Skin of body (tissue), 3 donors: ENCODE measurements at places on chromosomes 2 and 18.

DNA sequence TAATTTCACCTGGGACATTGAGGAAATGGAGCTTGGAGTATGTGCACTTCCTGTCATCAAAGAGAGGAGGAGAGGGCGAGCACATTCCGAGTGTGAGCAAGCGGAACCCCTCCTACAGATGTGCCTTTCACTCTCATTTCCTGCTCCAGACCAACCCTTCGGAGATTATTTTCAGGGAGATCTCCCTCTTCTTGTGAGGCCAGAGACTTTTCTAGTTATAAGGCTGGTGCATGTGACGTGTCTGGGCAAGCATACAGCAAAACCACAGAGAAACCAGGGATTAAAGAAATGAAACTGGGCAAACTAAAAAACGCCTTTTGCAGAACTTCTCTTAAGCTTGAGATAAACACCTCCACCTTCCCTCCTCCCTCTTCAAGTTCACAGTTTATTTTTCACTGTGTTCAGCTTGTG is 409.2 kb upstream of the TCF4 start:
- DNase-seq = no peak

DNA sequence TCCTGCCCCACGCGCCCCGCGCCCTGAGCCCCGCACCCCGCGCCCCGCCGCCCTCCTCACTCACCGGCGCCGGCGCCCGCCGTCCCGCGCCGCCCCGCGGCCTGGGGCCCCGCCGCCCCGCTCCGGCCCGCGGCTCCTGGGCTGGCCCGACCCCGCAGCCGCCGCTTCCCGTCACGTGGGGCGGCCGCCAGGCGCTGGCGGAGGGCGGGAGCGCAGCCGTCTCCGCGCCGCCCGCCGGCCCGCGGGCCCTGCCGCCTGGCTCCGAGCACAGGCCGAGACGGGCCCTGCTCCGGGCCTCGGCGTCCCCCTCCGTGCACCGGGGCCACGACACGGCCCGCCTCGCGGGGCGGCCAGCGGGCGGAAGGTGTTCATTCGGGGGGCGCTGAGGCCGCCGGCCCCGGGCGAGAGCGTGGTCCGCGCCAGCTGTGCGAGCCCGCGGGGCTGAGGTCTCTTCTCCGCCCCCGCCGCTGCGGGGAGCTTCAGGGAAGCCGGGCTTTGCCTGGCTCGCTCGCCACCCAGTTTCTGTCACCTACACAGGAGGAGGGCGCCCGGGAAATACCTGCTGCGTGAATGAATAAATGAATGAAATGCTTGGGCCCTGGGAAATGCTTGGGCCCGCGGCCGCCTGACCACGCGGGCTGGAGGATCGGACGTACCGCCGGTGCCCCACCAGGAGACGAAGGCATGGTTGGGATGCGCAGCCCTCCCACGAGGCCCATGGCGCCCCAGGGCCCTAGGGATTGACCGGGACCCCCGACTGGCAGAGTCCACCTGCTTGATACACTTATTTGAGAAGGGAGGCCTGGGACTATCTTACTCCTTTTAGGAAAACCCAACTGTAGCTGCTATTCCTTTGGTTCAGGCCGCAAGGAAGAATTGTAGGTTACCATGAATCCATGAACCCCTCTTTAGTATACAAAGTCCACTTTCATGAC is at the start of gene TGFBRAP1:
TSS of gene TGFBRAP1 (minus strand) at position 175 of the 935 bp plus-strand sequence. CDS start 21,434 bp downstream, outside the sequence.
- no peak for DNase-seq

GRCh38 chr2:237629739-237630138 is 2.4 kb downstream of the LRRFIP1 start:
- no peak for DNase-seq

DNA sequence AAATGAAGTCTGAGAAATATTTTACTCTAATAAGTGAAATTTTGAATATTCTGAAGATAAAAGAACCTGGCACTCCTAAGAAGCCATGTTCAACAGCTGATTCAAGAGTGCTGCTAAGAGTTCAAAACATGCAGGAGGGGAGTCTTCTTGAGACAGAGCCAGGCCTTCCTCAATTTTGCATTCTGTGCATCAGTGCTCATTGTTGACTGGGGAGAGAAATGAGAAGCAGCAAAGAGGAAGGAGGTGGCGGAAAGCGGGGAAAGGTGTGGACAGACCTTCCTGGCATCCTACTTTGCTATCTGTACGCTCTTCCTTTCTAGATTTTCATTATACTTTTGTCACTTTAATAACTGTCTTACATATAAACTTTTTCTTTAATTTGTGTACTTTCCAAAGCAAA is 29.7 kb upstream of the TXNDC2 start:
- no peak for DNase-seq

DNA sequence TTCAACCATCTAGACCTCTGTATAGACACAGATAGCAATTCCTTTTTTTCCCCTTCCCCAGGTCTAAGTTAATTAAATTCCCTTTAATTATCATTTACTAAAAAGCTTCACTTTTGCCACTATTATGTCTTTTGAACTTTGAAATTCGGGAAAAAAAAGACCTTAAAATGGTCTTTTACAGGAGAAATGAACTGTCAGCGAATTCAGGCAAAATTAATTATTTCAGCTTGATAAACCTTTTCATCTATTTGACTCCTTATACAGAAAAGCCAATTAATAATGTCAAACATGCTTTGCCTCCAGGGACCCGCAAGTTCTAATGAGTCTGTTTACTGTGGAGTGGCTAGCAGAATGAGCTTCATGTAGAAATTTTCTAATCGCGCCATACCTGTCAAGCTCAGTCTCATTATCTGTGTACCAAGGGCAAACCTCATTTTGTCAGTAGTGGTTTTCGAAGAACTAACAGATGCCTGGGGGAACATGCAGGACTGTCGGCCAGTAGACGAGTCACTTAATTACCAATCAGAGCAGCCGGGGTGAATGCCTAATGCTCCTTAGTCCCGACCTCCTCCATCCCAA is 287.7 kb downstream of the INSIG2 start:
- DNase-seq = no peak

DNA sequence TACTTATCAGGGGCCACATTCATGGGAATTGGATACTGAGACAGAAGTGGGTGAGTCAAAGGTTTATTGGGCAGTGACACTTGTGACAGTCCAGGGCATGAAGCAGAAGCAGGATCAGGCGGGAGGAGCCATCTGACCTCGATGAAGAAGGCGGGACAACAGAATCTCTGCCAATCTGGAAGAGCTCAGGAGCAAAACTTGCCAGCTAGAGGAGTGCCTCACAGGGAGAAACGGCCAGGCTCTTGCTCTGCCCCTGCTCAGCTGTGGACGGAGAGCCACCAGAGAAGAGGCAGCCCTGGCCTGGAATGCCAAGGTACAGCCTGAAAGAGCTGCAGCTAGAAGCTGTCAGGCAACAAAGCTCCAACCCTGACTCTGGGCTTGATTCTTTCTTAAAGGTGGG is 16.9 kb downstream of the DAW1 start:
- no peak for DNase-seq

- DNase-seq = no peak
Observed at GRCh38 chr2:145169285-145169684, 649.4 kb upstream of the ZEB2 start.
